ENCODE measurements at places on chromosomes 7 and 10.

DNA sequence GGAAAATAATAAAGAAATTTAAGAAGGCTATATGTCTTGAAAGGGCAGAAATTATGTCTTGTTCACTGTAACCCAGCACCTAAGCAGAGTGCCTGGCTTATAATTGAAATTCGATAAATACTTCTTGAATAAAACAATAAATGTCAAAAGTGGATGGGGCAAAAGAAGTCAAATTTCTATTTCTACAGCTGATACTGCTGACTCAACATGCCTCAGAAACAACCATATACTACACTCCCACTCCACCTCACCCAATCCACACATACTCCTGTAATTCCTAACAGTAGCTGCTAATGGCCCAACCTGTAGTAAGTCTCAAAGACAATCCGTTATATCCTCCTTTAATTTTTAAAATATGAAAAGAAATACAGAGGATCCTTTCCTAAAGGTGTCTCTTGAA, 48.1 kb upstream of the LRRN3 start:
- DNase-seq = no peak

DNA sequence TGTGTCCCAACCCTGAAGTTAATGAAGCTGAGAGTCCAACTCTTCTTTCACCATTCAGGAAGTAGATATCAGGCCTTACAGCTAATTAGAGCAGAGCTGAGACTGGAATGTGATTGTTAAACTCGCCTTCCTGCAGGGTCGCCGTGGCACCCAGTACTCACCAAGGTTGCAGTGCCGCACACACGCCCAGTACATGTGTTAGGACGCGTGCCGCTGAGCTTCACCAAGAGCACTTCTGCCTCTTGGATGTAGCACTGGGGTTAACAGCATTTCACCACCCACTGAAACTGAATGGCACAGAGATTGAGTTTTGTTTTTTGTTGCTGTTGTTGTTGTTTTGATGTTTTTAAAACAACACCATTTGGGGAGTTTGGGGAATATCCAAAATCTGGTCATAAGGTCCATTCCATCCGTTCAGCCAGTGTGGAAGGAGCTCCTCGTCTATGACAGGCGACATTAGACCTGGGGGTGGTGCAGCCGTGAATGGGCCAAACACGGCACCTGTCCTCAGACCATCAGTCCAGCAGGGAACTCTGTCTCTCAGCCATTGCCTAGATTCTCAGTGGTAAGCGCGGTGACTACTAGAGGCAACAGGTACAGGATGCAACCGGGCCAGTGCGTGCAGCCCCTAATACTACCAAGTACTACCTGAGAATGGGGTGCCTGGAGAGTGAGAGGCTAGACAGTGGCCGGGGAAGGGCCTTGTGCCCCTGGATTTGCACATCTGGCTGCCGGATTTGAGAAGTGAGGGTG, 21.9 kb downstream of the WIPI2 start:
- no peak for DNase-seq

DNA sequence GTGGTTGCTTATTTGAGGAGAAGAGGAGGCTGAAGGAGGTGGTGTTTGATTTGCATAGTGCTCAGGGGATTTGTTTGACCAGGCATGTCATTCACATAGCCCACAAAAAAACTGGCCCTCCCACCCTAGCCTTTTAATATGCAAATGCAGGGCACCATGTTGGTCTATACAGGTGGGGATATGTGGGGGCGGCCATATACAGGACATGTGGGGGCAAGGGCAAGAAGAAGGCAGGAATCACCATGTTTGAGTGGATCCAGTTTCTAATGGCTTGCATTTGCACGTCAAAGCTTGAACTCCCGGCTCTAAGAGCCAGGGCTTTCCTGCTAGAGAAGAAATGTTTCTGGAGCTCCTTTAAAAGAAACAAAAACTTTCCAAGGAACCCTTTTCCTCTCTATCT, 541.0 kb downstream of the ZWINT start:
- DNase-seq = no peak

DNA sequence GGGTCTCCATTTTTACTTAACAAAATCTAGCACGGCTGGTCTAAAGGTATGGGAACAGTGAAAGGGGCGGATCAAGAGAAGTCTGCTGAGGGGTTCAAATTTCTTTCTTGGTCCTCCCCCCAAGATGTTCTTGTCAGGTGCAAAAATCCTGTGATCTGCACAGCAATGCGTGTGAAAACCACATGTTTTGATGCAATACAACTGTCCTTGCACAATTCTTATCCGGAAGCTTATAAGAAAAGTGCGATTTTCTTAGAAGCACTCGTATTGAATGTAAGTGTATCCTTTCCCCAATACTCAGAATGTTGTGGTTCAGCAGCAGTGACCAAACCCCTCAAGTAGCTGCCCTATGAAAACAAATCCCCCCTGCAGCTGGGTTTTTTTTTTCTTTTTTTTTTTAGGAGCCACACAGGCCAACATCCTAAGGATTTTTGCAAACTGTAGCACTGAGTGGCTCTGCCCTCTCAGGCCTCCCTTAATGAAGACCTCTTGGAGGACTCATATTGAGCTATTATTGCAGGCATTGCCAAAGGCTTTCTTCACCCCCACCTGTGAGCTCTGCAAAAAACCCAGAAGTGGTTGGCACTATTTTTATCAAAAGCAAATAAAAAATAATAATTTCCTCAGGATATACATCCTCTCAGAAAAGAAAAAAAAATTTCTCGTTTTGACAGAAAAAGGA, 151.9 kb upstream of the ITGB1 start:
- DNase-seq = no peak

DNA sequence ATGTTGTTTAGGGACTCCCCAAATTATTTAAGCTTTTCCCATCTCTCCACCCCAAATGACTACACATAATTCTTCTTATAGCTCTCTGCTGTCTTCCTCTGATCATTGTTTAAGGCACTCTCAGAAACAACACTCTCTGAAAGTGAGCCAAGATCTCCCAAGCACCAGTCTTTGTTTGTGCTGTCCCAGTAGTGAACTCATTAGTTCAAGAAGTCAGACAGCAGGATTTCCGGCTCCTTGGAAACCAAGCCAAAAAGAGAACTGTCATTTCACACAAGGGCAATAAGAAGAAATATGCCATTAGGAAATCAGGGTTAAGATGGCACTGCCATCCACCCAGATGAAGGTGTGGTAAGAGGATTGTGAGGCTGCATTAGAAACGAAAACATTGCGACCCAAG, 83.1 kb downstream of the FZD1 start:
- DNase-seq = no peak

GRCh38 chr7:86932038-86932512, 127.4 kb downstream of the ELAPOR2 start:
- no peak for DNase-seq

GRCh38 chr7:93622036-93623033, 47.8 kb upstream of the CALCR start:
- DNase-seq = no peak

GRCh38 chr10:129796710-129797420, 167.2 kb downstream of the EBF3 start:
- no peak for DNase-seq

DNA sequence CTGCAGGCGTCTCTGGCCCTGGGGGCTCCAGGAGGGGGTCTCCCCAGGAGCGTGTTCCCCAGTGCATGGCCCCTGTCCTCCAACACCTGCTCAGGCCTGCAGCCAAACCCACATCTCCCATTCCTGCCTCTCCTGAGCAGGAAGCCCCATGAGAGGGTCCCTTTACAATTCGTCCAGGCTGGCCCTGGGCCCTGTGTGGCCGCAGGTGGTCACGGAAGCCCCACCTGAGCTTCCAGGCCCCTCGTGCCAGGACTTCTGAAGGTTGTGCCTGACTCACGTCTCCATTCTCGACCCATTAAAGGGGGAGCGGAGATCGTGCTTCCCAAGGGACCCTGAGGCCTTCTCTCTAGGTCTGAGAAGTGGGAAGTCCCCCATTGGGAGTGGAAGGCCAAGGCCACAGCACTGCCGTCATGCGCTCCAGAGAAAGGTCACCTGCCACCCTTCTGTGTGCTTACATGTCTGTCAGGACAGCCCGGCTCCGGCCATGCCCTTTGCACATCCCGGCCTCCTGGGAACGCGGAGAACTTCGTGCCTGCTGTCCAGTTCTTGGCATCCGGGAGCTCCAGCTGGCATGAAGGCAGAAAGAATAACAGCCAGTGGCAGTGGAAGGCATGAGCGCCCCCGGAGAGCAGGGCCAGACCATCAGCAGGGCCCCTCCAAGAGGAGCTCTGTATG, 382.3 kb downstream of the DNAJB6 start:
- DNase-seq = no peak

DNA sequence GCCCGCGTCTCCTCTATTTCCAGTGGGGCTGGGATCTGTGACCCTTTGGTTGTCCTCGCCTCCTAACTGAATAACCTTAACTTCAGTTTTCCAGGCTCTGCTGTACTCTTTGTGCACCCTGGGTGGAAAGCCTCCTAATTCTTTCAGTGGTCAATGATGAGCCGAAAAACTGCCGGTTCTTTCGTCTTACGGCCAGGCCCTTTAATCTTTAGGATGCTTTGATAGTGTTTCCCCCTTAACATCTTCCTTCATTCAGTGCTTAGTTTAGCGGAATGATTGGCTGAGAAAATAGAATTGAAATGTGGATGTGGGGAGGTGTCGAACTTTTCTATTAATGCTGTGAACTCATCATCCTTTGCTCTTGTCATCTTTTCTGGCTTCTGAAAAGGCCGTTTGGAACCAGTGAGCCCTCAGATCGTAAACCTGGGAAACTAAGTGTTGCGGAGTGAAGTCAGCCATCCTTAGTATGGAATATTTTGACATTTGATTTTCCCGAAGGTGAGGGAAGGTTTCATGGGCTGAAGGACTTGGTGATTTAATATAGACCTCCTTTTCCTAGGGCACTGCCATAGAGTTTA, 847 bp downstream of the GARS1 start:
- no peak for DNase-seq

DNA sequence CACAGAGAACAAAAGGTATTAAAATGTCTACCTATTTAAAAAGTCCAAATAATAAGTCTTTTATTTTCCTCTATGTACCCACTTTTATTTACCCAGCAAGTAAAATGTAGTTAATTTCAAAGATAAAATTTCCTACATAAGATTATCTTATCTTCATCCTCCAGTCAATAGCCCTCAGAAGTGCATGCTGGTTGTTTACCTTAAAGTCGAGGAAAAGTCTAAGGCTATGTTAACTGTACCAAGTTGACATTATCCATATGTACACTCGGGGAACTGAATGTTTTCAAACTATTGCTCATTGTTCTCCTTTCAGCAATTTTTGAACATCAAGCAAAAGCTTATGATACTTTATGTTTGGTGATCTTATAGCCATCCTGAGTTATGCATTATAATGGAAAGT, 24.1 kb upstream of the LIPF start:
- no peak for DNase-seq

DNA sequence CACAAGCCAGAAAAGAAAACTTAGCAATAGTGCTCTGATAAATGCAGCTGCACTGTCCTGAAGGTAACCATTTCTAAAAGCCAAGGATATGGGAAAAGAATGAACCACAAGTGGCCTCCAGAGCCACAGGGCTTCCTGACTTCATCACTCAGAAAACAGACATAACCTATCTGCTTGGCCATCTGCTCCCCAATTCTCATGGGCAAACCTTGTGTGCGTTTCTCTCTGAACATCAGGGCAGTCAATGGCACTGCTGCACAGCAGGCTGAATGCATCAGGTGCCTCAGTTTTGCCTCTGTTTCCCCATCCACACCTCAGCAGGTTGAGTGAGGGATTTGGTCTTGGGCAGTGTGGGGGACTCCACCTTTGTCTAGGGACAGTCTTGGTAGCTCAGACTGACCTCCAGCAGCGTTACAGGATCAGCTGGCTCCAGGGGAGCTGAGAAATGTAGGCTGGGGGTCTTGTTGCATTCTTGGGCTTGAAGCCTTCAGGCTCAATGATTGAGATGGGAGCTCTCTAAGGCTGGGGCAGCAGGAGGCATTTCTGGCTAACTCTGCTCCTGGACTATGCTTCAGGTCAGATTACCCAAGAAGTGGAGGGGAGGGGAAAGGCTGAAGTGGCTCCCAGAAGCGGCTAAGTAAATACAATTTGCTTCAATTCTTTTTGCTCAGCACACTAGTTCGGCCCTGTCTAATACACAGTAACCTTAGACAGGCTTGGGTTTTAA, 23.6 kb upstream of the PDLIM1 start:
- no peak for DNase-seq

DNA sequence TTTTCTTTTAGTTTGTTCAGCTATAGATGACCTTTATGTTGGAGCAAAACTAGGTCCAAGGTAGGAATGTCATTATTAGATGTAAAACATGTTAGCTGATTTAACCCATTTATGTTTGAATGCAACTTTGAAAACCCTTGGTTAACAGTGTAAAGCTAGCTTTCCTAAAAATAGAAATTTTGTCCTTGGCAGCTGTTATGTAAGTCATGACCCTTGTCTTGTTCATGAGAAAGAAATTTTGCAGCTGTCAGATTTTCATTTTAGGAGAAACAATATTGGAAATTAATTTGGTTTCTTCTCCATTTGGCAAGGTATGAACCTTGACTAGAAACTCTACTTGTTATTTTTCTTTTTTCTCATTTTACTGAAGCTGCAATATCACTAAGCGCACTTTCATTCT, 23.9 kb upstream of the CCAR1 start:
- no peak for DNase-seq
